ENCODE measurements at places on chromosomes 5 and 9.

DNA sequence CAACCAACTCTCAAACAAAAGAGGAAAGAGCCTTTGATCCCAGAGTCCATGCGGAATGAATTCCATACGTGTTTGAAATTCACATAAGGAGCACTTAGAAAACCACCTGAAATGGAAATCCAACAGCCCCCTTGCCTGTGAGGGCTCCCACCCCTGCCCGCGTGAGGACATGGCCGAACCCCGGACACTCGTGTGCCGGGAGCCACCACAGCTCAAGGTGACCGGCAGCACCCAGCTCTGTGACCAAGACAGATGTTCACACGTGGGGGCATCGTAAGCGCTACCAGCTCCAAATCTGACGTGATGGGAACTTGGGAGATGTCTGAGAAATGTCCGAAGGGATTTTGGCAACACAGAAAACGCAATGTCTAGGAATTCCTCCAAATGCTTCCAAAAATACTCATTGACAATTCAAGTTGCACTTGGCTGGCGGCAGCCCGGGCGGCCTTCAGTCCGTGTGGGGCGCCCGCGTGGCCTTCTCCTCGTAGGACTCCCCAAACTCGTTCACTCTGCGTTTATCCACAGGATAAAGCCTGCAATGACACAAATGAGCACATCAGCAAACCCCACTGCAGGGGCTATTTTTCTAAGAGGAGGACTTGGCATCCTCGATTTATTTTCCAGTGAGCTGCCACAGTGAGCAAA, 23.2 kb upstream of the TERT start:
- DNase-seq, result no peak

DNA sequence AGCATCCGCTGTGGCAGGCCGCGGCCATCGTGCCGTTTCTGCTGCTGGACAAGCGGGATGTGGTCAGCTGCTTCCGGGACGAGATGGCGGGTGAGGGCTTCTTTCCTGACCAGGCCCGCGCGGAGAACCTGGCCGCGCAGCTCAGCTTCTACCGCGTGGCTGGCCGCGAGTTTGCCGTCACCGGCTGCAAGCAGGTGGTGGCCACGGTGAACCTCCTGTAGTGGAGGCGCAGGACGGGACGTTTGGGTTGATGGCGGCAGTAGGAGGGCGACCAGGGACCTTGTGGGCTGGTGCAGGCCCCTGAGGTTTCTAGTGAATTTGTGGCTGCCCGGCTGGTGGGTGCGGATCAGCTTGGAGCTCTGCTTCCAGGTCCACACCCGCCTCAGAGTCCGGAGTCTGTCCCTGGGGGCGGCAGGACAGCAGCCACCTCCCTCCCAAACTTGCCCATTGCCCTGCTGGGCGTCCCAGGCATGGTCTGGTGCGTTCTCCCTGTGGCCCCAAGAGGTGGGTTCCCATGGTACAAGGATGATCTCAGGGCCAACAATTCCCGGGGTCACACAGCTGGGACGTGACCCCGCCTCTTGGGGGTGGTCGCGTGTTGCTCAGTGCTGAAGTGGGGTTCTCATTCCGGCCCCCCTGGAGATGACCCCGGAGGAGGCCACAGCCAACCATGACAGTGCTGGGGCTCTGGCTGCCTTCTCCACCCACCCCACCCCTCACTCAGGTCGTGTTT, 2.4 kb downstream of the TOR4A start:
- DNase-seq, result no peak

DNA sequence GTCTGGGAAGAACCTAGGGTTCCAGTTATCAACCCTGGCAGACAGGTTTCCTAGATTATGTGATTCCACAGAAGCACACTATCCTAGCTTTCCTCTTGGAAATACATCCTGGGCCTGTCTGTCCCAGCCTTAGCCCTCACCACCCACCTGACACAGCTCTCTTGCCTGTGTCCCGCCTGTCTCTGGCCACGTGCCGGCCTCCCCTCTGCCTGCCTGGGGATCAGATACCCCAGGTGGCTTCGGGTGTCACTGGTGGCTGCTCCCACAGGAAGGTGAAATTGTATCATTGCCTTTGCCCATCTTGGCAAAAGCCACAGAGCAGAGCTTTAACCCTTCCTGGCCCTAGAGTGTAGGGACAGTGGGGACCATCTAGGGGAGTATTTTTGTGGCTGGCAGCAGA, 6.2 kb downstream of the COL27A1 start:
- DNase-seq, result no peak

- no peak for DNase-seq
Measured at GRCh38 chr9:77939149-77939668, 92.4 kb downstream of the GNAQ start.

DNA sequence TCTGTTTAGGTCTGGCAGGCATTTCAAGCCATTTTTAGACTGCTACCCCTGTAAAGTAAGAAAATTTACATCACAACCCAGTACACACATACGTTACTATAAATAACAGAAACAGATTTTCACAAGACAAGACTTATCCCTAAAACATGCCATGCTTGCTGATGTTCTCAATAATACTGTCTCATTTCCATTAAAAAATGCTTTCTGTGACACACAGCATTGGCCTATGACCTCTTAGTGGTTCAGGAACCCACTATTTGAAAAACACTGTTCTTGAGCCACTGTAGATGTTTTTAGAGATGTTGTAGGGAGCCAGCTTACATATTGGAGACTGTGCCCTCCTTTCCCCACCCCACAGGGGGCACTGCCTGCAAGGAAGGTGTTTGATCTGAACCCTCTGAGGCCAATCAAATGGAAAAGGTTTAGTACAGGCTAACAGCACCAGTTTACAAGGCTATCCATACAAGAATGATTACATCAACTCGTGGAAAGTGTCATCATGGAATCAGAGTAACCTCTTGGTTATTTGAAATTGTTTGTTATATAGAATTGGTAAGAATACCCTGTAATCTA, 30.8 kb downstream of the ZSWIM6 start:
- no peak for DNase-seq

GRCh38 chr9:92094655-92095054, 20.6 kb downstream of the SPTLC1 start:
- DNase-seq, result no peak

- no peak for DNase-seq
Measured at GRCh38 chr5:55483885-55484284, 50.9 kb downstream of the PLPP1 start.

GRCh38 chr5:103598997-103599566, 36.5 kb upstream of the NUDT12 start:
- DNase-seq, result no peak

GRCh38 chr9:70480405-70480980, 66.0 kb upstream of the KLF9 start:
- peak; percentile 76 for DNase-seq

- DNase-seq, result no peak
Measured at GRCh38 chr5:657570-657969, 35.6 kb downstream of the TPPP start.

- no peak for DNase-seq
Measured at GRCh38 chr5:164051745-164052144, 546.3 kb downstream of the MAT2B start.

DNA sequence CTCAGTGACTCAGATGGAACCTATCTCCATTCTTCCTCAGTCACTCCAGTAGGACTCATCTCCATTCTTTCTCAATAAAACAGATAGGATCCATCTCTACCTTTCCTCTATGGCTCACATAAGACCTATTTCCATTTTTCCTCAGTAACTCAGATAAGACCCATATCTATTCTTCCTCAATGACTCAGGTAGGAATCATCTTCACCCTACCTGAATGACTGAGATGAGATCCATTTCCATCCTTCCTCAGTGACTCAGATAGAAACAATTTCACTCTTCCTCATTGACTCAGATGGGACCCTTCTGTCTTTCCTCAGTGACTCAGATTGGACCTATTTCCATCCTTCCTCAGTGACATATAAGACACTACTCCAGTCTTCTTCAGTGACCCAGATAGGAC, 165.1 kb downstream of the FBXO4 start:
- DNase-seq, result no peak

DNA sequence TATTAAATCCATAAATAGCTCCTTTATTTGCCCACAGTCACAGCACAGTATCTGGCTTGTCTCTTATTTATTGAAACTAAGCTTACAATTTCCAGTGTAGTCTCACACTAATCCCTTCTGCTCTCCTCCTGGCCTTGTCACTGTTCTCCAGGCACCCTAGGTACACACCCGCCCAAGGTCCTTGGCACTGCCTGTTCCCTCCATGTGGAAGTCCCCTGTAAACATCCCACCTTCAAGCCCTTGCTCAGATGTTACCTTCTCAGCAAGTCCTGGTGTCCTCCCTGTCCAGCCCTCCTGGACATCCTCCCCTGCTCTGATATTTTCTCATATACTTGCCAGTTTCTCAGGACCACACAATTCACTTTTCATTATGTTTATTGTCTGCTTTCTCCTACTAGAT, 44.2 kb upstream of the CFAP157 start:
- DNase-seq, result no peak

DNA sequence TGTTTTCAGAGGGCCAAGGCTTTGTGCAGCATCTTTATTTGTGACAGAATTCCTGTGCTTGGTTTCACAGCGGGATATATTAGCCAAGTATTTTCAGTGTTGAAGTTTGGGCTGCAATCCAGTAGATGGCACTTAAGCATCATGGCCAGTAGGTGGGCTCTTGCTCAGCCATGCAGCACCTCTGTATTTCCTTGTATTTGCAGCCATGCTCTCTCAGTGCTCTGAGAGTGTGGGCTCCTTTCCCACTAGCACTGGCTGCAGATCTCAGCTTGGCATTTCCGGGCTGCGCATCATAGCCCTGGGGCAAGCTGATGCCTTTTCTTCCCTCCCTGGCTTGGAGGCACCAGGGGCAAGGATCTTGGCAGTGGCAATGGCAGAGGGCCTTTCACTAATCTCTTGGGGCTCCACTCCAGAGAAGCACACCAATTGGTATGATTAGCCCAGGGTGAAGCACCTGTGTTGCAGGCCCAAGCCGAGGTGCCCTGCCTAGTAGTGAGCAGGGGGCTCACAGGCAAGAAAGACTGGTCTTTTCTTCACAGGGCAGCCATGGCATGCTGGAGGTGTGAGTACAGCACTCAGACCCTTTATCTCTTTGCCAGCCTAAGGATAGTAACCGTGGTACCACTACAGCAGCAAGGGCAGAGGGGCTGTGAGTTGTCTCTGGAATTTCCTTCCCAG, 48.3 kb downstream of the SLCO6A1 start:
- DNase-seq, result no peak

- no peak for DNase-seq
Measured at GRCh38 chr9:130124085-130124860, 47.9 kb upstream of the NCS1 start.

- no peak for DNase-seq
Measured at GRCh38 chr9:127796225-127796813, 6.4 kb upstream of the FPGS start.

- peak; percentile 20 for DNase-seq
Measured at GRCh38 chr5:11904265-11904906, at the start of gene CTNND2. Gene CTNND2, minus strand, starts transcription at chr5:11904446. Its CDS starts 593 bp downstream, at chr5:11903853.

GRCh38 chr5:14983666-14984441, 112.3 kb upstream of the ANKH start:
- no peak for DNase-seq

- DNase-seq, result no peak
Measured at GRCh38 chr9:99222416-99223270, 561 bp downstream of the SEC61B start.

DNA sequence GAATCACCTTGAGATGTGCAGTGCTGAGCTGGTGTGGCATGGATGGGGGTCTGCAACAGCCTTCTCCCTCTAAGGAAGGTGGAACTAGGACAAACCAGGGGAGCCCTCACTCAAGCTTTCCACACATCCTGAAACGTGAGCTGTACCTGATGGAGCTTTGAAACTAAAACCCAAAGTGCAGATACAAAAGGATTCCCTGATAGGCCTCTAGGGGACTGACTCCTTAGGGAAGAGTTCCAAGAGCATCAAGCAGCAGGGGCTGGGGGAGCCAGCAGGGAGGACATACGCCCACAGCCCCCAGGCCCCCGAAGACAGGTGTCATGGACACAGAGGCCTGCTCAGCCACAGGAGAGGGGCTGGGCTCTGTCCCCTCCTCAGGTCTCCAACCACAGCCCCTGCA, 17.7 kb downstream of the ARHGEF37 start:
- no peak for DNase-seq

DNA sequence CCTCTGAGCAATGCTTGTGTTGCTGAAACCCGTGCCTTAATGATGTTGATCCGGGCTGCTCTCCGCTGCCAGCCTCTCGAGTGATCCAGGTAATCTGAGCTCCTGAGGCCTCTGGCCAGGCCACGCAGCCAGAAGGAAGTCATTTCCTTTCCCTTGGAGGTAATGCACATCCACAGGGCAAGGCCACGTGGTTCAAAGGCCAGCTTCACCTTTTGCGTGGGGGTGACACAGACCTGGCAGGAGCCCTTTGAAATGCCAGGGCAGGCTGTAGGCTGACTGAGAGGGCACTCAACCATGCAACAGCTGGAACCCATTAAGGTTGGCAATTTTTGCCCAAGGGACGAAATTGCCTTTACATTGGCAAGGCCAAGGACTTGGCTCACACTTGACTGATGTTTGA, 80.4 kb downstream of the LIX1 start:
- DNase-seq, result no peak

Data from NCI-H345 (cell line).